Umbilical cord (tissue), 2 donors: ENCODE measurements at places on chromosomes 3 and 15. TPM values are rescaled to one million over a fixed set of nuclear protein-coding genes. Genes with fewer than 3 reads are reported as not detected.

CPNE9 gene
- total RNA-seq, result not detected

DHFR2 gene
- 17.3 TPM for total RNA-seq

ZKSCAN7 gene
- total RNA-seq, result 6.7 TPM

DNAH12 gene
- 0.48 TPM for total RNA-seq

TMEM40 gene
- 4.8 TPM for total RNA-seq

RTP1 gene
- total RNA-seq, result not detected

MED12L gene
- 2.2 TPM for total RNA-seq

SLC35G2 gene
- total RNA-seq, result 20.9 TPM
